ENCODE measurements at places on chromosomes 16 and 17. TPM values are rescaled to one million over a fixed set of nuclear protein-coding genes. Genes with fewer than 3 reads are reported as not detected.

AATK gene
- 1.5 TPM for polyA plus RNA-seq

CDH1 gene
- 10.5 TPM for polyA plus RNA-seq

NPIPB13 gene
- 3.2 TPM for polyA plus RNA-seq

MYH3 gene
- polyA plus RNA-seq = 1.5 TPM

FSCN2 gene
- 0.13 TPM for polyA plus RNA-seq

PDPR gene
- polyA plus RNA-seq = 14.9 TPM

VPS4A gene
- polyA plus RNA-seq = 19.7 TPM

SYNGR2 gene
- polyA plus RNA-seq = 51.5 TPM

GCGR gene
- polyA plus RNA-seq = not detected

SLC13A2 gene
- not detected for polyA plus RNA-seq

NSMCE1 gene
- polyA plus RNA-seq = 57.2 TPM

Measured in ovary (tissue), 10 donors.